Activated CD4-positive, alpha-beta T cell treated with anti-CD3 and anti-CD28 coated beads, Interleukin-2, amount 50 U/mL, for 1 hour (primary cell): ENCODE measurements at places on chromosomes 12 and 14.

GRCh38 chr12:52539083-52539820 is 13.7 kb downstream of the KRT71 start:
- no peak for DNase-seq

- no peak for DNase-seq
Measured at GRCh38 chr14:45947830-45948229, 694.8 kb upstream of the MIS18BP1 start.

DNA sequence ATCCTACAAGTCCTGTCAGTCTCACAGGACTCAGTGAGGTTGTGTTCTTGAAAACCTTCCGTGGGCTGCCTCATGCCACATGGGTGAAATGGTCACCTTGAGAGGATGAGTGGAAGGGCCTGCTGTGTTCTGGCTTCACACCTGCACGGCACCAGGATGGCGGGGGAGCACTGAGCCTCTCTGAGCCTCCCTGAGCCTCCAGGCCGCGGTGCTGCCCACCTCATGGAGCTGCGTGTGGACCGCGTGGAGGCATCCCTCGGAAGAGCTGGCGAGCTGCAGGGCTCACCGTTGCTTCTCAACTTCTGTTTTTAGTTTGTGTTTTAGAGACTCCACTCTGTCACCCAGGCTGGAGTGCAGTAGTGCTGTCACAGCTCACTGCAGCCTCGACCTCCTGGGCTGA is 56.2 kb downstream of the TEAD4 start:
- no peak for DNase-seq

- no peak for DNase-seq
Measured at GRCh38 chr14:101559624-101560533, 1.4 kb upstream of the DIO3 start.

DNA sequence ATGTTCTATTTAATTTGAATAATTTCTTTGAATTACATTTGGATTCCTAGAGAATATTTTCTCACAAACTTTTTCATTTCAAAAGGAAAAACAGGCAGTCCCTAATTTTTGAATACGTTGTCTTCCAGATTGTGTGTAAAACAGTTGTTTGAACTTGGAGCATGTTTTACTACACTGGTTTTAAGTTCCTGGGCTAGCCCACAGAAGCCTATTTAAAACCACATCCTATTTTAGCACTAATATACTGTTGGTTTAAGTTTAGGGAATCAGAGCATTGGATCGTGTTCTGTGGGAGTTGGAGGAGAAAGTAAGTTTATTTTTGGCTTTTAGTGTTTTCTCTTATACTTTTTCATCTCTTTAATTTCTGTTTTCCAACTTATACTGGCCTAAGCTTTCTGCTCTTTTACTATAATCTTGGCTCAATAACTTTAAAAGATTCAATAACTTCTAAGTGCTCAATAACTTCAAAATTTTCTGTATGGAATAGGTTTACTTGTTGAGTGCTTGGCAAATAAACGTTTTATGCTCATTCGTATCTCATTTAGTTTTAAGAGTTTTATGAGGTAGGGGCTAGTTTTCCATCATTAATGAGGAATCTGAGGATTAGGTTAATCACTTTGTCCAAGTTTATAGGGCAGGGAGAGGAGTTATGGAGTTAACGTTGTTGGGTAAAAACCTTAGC is 14.9 kb downstream of the LEMD3 start:
- no peak for DNase-seq

- peak; percentile 74 for DNase-seq
Measured at GRCh38 chr12:123075646-123076171, 75.2 kb downstream of the PITPNM2 start.
